Posterior vena cava (tissue), 2 donors: ENCODE measurements at places on chromosomes 2 and 18. TPM values are rescaled to one million over a fixed set of nuclear protein-coding genes. Genes with fewer than 3 reads are reported as not detected.

SNRPD1 gene
- total RNA-seq: 36.5 TPM

- no peak for DNase-seq
Observed at GRCh38 chr2:118750959-118751565, 96.4 kb downstream of the EN1 start.

GRCh38 chr2:219228041-219228910, 1.2 kb downstream of the ATG9A start:
- no peak for DNase-seq

GRCh38 chr18:54671291-54671881, 80.3 kb downstream of the DYNAP start:
- no peak for DNase-seq

DNA sequence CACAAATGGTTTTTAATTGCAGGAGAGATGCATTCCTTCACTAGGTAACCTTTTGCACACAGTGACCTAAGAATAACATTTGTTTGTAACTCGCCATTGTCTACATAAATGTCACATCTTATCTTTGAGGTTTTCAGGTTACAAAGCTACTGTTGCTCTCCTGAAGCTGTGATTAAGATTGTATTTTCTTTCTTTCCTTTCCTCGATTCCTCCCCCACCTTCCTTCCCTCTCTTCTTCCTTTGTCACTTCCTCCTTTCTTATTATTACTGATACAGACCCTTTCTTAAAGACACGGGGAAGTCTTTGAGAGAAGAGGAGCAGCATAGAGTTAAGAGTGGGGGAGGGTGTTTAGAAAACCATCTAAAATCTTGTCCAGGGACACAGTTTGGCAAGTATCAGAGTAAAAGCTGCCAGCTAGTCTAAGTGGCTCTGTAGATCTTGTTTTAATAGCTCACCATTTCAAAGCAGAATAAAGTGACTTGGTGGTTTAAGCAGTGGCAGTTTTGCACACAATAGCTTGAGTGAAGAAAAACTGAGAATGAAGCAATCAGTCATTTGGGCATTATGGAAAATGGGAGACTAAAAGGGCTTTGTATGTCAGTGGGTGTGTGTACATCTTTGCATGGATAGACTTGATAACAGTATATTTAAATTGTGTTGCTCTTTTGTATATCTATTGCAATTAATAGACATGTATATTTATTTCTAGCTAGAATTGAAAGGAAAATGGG, 10.9 kb downstream of the CERS6 start:
- no peak for DNase-seq
